ENCODE measurements at places on chromosomes 5 and 9.
A peak's percentile ranks its signal among the peaks of the same experiment; 100 is the strongest.

GRCh38 chr5:61675015-61675692, 343.1 kb downstream of the ZSWIM6 start:
- no peak for DNase-seq

- no peak for DNase-seq
Measured at GRCh38 chr5:53008751-53009150, 19.6 kb downstream of the ITGA2 start.

DNA sequence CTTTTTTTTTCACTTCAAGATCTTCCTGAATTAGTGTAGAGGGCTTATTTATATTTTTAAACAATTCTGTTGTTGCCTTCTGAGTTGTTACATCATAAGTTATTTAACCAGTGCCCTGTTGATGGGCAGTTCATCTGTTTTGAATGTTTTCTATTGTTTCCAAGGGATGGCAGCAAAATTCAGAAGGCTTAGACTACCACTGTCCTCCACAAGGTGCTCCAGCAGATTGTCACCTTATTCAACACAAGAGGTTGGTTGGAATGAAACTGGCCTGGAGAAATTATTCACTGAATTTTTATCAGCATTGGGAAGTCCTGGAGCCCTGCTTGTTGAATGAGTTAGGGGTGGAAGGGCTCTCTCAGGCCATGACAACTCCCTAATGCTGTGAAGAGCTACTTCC, 1.3 kb upstream of the KLHL9 start:
- no peak for DNase-seq

DNA sequence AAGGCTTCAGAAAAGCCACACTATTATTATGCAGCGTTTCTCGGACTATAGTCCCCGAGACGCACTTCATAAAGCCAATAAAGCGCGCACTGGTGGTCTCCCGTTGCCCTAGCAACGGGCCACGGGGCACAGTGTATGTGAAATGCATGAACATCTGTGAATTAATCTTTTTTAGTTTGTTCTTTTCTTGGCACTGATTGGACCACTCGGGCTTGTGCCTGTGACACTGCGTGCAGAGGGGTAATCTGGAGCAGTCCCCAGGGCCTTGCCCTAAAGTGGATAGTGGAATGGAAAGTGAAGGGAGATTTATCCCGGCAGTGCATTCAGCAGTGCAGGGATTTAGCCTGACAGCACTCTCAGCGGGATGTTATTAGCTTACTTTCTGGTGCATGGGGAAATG, 92.1 kb downstream of the TLE4 start:
- DNase-seq, result peak; percentile 68

GRCh38 chr9:113511047-113511521, 47.6 kb downstream of the RGS3 start:
- DNase-seq, result no peak

DNA sequence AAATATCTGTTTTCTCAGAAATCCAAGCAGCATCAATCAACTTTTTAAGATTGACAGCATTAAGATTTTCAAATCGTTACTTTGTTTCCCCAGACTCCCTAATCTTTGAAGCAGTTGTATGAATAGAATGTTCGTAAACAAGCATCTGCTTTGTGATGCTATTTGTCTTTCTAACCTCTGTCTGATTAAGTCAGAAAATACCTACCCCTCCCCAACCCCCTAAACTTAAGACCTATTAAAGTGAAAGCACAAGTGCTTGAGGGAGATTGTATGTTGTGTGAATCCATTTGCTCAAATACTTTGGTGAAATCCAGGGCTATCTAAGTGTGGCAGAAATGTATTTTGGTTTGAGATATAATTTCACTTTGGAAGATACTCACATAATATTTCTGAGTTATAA, 47.9 kb upstream of the C5orf47 start:
- no peak for DNase-seq

DNA sequence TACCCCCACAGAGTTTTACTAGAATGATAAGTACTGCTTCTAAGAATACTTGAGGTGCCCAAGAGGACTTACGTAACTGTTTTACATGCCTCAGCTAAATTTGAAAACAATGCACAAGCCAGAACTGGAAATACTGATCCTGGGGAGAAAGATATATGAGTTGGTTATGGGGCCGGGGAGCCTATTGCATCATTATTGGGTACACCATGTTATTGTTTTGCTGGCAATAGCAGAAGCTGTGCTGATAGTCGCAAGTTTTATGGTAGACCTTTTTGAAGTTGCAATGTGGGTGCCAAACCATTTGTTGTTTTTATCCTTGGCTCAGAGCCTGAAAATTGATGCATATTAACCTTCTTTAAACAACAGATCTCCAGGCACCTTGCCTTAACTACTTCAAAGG, 108.4 kb upstream of the DHFR start:
- no peak for DNase-seq

DNA sequence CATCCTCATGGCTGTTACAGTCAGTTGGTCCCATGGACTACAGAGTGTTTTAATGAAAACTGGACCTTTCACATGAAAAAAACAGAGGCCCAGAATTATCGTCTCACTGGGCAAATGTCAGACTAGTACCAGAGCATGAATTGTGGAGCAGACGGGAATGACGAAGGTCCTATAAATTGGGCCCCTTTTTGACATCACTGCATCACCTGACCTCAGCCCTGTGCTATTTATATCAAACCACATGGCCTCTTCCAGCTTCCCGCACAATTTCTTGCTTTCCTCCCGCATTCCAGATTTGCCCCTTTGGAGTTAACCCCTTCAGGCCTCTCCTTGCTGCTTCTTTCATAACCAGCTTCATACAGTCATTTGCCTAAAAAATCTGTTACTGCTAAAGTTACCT, 301.7 kb downstream of the ATPSCKMT start:
- DNase-seq, result no peak

Data from glutamatergic neuron (in vitro differentiated cells).